ENCODE measurements at places on chromosomes 2 and 18. TPM values are rescaled to one million over a fixed set of nuclear protein-coding genes. Genes with fewer than 3 reads are reported as not detected.

Gene ZNF804A
- 0.11 TPM for total RNA-seq

Gene YWHAQ
- 371 TPM for total RNA-seq

Gene WNT6
- not detected for total RNA-seq

Gene SOX11
- 0.13 TPM for total RNA-seq

All from articular chondrocyte of knee joint (primary cell).